ENCODE measurements at places on chromosomes 13 and 19.

DNA sequence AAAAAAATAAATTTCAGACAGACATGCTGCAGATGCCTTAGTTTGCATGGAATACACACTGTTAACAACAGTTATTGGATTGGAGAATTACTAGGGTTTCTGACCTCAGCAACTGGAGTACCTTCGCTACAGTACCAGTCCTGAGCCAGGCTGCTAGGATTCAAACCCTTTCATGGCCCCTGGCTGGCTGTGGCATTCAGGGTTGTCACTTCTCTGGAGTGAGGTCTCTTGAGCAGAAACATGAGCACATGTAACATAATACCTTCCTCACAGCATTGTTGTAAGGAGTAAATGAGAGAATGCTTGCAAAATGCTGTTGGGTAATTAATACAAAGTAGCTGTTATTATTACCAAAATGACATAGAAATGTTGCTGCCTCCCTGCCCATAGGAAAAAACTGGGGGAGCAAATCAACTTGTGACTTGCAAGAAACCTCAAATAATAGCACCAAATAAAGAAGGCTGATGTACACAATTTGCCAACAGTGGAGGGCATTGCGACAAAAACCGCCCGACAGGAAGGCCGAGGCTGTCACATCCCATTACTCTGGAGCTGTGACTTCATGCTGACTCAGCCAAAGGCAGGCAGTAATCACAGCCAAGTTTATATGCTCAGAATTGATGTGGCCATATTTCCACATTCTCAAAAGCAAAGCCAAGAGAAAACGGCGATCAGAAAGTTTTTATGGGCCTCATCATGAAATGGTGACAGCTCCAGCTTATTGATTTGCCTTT, 100.4 kb downstream of the RFC3 start:
- DNase-seq: no peak

- DNase-seq: peak; percentile 88
Measured at GRCh38 chr19:55251341-55252081, 7.3 kb downstream of the PPP6R1 start.

- DNase-seq: no peak
Measured at GRCh38 chr13:97505017-97505416, 71.0 kb downstream of the RAP2A start.

- no peak for DNase-seq
Measured at GRCh38 chr13:73250061-73250460, 191.3 kb downstream of the KLF5 start.

DNA sequence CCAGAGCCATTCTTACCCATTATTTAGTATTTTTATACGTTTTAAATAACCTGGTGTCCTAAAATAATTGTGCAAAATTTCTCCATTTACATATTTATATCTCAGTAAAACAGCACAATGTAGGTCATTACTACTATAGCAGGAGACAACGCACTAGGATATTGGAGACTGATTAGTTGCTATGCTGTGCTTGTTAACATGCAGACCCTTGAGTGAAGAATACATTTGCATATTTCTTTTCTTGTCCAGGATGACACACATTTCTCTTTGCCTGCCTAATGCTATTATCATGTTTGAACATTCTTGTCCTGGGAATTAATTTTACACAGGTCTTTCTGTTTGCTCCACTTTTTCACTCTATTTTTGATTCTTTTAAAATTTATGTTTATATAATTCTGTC, 823.8 kb upstream of the ATXN8OS start:
- DNase-seq: no peak

GRCh38 chr19:6035026-6035425, 57.1 kb upstream of the RANBP3 start:
- no peak for DNase-seq

- peak; percentile 51 for DNase-seq
Measured at GRCh38 chr19:47512183-47512947, 2.5 kb downstream of the NAPA start.

GRCh38 chr13:101346942-101347728, 69.2 kb downstream of the NALCN start:
- DNase-seq: no peak

- no peak for DNase-seq
Measured at GRCh38 chr13:39197647-39198007, 159.4 kb downstream of the NHLRC3 start.

DNA sequence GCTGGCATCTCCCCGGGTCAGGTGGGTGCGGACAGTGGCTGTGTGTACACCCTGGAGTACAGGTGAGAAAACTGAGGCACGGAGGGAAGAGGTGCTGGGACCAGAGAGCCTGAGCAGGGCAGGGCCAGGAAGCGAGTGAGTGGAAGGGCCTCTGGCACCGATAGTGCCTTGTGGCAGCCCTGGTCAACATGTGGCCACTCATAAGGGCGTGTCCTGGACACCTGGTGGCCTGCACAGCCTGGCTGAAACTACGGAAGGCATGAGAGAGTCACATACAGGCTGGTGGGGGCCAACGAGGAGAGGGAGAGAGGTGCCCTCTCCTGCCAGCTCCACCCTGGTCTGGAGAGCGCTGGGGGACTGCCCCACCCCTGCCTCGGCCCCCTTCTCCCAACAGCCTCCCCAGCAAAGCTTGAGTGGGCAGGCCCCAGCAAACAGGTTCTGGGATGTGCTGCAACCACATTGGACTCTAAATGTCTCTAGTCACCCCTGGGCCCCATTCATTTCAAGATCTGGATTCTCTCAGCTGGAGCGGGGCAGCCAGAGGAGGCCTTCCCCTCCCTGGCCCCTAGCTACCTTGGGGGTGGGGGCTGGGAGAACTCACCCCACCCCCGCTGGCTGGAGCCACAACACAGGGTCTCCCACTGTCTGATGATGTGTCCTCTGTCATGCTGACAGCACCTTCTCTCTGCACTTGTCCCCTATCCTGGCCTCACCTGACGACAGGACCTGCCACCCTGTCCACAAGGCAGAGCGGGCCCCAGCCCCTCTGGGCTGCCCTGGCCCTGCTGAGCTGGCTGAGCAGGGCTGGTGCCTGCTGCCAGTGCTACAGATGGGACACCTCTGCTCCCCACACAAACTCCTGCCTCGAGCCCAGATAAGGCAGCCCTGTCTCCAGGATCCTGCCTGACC, 5.8 kb downstream of the CBARP start:
- no peak for DNase-seq

DNA sequence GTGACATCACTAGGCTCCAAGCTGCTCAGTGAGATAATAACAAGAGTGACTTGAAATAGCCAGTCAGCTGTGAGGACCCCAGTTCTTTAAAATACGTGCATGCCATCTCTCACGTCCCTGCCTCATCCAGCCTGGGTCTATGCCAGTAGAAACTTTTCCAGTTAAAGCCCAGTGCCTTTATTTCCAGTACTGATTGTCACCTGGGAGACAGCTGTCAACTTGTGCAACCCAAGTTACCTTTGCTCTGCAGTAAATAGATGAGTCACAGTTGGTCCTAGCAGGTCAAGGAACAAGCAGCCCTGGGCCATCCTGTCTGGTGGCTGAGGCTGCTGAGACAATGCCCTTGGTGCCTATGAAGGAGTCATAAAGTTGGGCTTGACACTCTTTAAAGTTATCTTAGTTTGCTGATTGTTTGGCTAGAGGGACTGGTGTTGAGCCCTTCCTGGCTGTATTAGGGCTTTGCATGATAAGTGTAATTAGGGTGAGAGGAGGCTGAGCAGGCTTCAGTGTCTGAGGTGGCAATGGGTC, 228.7 kb downstream of the LACC1 start:
- DNase-seq: peak; percentile 5

DNA sequence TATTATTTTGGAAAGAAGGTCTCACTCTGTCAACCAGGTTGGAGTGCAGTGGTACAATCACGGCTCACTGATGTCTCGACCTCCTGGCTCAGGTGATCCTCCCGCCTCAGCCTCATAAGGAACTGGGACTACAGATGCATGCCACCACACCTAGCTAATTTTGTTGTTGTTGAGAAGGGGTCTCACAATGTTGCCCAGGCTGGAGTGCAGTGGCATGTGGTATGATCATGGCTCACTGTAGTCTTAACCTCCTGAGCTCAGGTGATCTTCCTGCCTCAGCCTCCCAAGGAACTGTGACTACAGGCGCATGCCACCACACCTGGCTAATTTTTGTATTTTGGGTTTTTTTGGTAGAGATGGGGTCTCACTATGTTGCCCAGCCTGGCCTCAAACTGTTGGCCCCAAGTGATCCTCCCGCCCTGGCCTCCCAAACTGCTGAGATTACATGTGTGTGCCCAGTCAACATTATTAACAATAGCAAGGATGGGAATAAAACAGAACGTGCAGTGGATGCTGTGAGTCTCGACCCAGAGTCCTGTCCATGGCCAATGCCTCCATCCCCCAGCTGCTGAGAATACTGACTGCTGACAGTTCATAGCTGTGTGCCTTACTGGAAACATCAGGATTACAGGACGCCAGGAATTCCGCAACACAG, 5.4 kb upstream of the MBD3L3 start:
- DNase-seq: no peak

- DNase-seq: peak; percentile 72
Measured at GRCh38 chr19:6811906-6812305, 39.4 kb downstream of the VAV1 start.

- DNase-seq: no peak
Measured at GRCh38 chr13:31042481-31043165, 110.2 kb downstream of the TEX26 start.

DNA sequence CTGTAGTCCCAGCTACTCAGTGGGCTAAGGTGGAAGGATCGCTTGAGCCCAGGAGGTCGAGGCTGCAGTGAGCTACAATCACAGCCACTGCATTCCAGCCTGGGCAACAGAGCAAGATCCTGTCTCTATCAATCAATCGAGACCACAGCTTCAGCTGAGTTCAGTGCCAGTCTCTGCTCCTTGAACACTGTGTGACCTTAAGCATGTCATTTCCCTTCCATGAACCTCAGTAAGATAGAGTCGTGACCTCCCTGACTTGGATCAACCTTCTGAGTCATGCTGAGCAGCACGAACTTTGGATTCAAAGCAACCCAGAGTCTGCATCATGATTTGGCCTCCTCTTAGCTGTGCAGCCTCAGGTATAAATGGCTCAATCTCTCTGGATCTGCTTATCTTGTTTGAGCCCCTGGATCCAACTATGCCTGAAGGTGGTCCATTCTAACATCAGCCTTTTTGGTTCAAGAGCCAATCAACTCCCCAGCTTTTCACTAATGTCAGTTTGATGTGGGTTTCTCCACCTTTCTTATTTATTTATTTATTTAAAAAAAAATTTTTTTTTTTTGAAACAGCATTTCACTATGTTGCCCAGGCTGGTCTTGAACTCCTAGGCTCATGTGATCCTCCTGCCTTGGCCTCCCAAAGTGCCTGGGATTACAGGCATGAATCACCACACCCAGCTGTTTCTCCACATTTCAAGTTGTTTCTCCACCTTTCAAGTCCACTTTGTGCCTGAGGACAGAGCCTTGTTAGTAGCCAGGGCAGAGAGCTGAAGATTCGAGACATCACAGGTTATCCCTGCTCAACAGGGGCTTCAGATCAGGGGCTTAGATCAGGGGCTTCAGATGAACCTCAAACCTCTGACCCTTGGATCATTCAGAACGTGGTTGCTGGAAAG, 26.4 kb downstream of the PTPRS start:
- no peak for DNase-seq

DNA sequence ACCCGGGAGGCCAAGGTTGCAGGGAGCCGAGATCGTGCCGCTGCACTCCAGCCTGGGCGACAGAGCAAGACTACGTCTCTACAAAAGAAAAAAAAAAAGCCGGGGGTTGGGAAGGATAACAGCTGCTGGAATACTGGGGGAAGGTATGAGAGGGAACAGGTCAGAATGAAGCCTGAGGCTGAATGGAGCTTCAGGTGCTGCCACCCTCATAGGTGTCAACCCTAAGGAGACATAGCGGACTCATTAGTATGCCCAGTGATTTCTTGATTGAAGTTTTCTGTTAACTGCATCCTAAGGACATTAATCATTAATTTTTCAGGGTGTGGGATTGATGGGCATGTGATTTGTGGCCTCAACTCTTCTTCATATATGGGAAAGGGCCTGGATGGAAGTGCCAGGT, 6.0 kb downstream of the SMARCA4 start:
- no peak for DNase-seq

GRCh38 chr13:97191615-97192014, 30.5 kb upstream of the MBNL2 start:
- peak; percentile 58 for DNase-seq

DNA sequence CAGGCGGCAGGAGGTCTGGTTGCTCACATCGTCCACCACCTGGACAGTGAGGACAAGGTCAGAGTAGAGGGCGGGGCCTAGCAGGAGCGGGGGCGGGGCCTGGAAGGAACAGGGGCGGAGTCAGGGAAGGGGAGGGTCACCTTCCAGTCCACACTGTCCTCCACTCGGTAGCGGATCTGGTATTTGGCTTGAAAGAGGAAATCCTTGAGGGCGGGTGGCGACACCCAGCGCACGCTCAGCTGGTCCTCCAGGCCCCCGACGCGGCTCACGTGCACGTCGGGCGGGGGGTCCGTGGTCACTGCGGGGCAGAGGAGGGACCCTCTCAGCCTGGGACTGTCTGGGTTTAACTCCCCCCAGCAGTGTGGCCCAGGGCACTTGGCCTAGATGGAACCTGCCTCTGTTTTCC, 8.2 kb downstream of the REX1BD start:
- peak; percentile 60 for DNase-seq

- no peak for DNase-seq
Measured at GRCh38 chr19:3368441-3368795, 2.0 kb downstream of the NFIC start.

DNA sequence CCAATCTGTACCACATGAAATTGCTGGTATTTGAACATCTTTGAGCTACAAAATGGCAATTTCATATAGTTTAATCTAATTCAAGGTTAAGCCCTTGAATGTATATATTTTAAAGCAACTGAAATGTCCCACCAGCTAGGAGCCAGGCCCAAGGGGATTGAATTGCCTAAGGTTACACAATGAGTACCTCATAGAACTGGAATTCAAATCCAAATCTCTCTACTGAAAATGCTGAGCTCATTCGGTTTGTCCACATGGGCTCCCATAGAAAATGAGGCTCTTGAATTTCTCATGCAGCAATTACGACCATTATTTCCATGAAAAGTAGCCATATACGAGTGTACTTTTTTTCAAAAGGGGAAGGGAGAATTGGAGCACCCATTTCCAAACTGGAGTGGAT, 31.5 kb upstream of the FNDC3A start:
- no peak for DNase-seq

DNA sequence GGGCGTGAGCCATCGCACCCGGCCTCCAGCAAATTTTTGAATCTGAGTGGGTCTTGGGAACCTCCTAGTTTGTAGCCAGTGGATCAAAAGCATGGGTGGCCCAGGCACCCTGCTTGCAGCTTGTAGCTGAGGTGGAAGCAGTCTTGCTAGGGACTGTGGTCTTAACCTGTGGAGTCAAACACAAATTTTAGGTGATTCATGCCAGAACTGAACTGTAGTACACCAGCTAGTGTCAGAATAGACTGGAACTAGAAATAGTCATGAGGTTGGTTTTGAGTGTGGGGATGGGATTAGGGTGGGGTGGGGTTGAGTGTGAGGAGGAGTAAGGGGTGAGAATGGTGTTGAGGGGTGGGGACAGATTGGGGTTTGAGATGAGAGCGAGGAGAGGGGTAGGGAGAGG, 5.8 kb downstream of the LIM2 start:
- no peak for DNase-seq

GRCh38 chr19:21482863-21483276, 22.5 kb upstream of the ZNF429 start:
- DNase-seq: peak; percentile 71

GRCh38 chr13:73225990-73226389, 167.2 kb downstream of the KLF5 start:
- DNase-seq: no peak

Data from hematopoietic multipotent progenitor cell treated with erythropoietin and hydrocortisone succinate and interleukin-3 and kit ligand, for 8 days (in vitro differentiated cells).